Vagina (tissue), 2 donors: ENCODE measurements at places on chromosomes 1 and 21. TPM values are rescaled to one million over a fixed set of nuclear protein-coding genes. Genes with fewer than 3 reads are reported as not detected.

GRCh38 chr1:202005958-202006357 is 4.4 kb upstream of the ELF3 start:
- peaks cover 27% of the 10 kb centered on the region for H3K4me1 ChIP-seq
- H3K27ac ChIP-seq: no peak overlapping the region
- H3K4me3 ChIP-seq: no peak overlapping the region
- no peak for DNase-seq

DNA sequence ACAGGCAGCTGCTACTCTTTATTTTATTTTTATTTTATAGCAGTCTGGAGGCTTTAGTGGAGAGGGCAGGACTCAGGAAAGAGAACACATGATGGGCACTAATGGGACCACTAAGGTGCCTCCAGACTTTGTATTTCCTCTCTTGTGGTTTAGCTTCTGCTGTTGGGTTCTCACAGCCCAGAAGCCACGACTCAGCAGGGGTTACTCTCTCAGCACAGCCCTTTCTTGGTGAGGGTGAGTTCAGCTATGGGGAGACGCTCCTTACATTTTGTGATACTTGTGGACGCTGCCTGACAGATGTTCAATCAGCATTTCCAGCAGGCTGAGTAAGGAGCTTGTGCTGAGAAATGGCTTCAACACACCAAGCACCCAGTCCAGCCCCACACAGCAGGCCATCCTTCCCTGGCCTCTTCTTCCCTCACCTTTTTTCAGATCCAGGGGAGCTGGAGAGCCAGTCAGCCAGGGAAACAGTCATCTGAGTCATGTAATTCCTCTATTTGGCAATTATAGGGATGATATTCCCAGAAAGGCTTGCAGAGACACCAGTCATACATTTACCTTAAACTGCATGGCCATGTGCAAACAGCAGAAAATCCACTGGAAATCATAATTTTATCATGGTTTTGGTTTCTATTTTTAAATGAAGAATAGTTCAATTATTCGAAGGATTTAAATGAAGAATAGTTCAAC is 53.2 kb upstream of the RAB3GAP2 start:
- no peaks in the 10 kb centered on the region for H3K4me1 ChIP-seq
- no peak for DNase-seq
- no peak overlapping the region for H3K27ac ChIP-seq
- no peaks in the 10 kb centered on the region for H3K36me3 ChIP-seq
- H3K4me3 ChIP-seq: no peak overlapping the region

Gene LIPI
- total RNA-seq: not detected

Gene CLEC20A
- total RNA-seq: not detected
